ENCODE measurements at places on chromosomes 5 and 9.

- no peak for DNase-seq
Measured at GRCh38 chr9:89722712-89723111, 117.9 kb downstream of the GADD45G start.

GRCh38 chr9:95105519-95106287 lies 211.8 kb downstream of the FANCC start:
- no peak for DNase-seq

- DNase-seq, result no peak
Measured at GRCh38 chr5:150123542-150123941, 32.1 kb downstream of the PDGFRB start.

DNA sequence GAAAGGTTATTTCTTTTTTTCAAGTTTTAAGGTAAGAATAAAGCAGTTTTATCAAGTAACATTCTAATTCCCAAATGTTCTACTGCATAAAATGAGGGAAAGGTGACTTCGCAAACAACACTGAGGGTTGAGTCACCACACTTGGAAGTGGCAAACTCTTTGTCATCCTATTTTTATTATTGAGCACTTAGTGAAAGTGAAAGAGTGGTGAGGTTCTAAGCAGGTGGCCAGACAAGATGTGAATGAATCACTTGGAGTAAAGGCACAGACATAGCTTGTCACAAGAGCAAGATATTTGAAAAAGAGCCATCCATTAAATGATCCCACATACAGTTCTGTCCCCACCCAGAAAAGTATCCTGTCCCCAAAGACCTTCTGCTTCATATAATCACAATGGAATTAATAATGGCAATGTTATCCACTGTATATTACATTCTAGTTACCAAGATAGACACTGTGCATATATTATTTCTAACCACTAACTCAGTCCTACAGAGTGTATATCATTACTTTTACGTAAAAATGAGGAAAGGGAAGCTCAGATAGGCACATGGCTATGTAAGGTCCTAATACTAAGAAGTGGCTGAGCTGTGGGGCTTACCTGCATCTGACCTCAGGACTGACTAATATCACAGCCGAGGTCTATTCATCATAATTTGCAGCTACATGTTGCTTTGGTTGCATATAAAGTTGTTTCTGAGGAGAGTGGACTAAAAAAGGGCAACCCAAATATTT lies 730.4 kb upstream of the MEF2C start:
- DNase-seq, result no peak

GRCh38 chr5:180097163-180097894 lies 25.8 kb upstream of the RNF130 start:
- no peak for DNase-seq

DNA sequence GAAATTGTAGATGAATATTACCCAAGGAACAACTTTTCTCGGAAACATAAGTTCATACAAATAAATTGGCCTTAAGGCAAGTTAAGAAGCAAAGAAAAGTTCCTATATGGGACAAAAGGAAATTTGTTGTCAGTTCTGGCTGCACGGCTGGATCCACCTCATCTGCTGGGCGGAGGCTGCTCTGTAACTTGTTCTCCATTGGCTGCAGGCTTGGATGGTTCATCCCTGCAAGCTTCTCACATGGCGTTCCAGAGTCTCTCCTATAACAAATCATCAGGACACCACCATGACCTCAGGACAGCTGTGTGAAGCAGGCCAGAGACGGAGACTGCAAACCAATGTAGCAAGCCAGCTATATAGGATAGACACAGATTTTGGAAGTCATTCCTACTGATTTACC lies 81.4 kb upstream of the DAB2 start:
- DNase-seq, result no peak

DNA sequence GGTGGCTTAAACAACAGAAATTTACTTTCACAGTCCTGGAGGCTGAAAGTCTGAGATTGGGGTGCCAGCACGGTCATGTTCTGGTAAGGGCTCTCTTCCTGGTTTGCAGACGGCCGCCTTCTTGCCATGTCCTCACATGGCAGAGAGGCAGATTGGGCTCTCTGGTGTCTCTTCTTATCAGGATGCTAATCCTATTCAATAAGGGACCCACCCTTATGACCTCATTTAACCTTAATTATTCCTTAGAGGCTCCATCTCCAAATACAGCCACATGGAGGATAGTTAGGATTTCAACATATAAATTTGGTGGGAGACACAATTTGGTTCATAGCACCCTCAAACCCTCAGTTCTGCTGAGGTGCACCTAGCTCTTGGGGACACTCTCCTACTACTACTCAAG lies 180.4 kb downstream of the DAB2IP start:
- no peak for DNase-seq

GRCh38 chr9:34123682-34124081 lies 2.8 kb downstream of the DCAF12 start:
- no peak for DNase-seq

DNA sequence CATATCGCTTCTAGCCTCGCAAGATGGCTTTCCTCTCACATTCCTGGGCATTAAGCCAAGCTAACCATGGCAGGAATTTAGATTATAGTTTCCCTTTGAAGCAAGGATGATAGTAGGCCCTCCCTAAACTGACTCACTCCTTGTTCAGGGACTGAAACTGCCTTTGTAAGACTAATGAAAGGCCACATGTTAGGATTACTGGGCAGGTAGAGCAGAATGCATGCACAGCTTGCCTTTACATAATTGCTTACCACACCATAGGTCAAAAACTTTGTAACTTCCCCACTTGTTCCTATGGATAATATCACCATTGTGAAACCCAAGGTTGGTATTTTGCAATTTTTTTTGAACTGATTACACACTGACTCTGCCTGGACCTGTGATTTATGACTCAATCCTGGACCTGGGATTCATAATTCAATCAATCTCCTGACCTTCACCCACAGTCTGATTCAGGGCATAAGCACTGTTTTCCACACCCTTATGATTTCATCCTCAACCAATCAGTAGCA lies 41.0 kb upstream of the PRDM9 start:
- DNase-seq, result no peak

- DNase-seq, result no peak
Measured at GRCh38 chr9:5922192-5922591, 31.5 kb downstream of the MLANA start.

DNA sequence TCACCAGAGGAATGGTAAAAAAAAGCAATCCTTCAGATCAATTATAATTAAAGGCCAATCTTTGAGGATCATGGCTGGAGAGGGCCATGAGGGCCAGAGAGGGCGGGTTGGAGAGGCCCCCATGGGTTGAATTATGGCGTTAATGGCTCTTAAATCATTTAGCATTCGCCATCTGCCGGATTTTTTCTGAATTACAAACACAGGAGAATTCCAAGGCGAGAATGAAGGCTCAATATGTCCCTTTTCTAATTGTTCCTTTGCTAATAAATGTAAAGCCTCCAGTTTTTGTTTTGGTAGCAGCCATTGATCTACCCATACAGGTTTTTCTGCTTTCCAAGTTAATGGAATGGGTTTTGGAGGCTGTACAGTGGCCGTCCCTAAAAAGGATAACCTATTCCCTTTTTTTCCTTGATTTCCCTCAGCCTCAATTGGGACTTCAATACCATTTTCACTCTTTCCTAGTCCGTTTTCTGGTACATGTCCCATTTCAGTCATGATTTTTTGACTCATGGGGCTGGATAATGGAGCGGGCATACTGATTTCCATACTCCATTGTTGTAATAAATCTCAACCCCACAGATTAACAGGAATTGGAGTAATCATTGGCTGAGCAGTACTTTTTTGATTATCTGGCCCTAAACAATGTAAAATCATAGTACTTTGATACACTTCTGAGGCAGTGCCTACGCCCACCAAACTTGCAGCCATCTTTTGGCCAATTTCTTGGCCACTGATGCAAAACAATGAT lies 6.7 kb upstream of the TMEM141 start:
- no peak for DNase-seq
